ENCODE measurements at places on chromosomes 12 and 14. TPM values are rescaled to one million over a fixed set of nuclear protein-coding genes. Genes with fewer than 3 reads are reported as not detected.

TDRD9 gene
- 0.54 TPM for total RNA-seq

MIP gene
- not detected for total RNA-seq

GRCh38 chr12:118377884-118378470, 1.6 kb downstream of the SUDS3 start:
- DNase-seq, result peak; percentile 66
- peaks cover 23% of the 10 kb centered on the region for H3K4me1 ChIP-seq
- no peaks in the 10 kb centered on the region for H3K36me3 ChIP-seq

- peaks cover 2% of the 10 kb centered on the region for H3K36me3 ChIP-seq
- DNase-seq, result no peak
- no peak overlapping the region for H3K4me3 ChIP-seq
- H3K27ac ChIP-seq, result no peak overlapping the region
- no peaks in the 10 kb centered on the region for H3K27me3 ChIP-seq
- peaks cover 56% of the 10 kb centered on the region for H3K4me1 ChIP-seq
Measured at GRCh38 chr14:67668559-67668958, 5.9 kb downstream of the VTI1B start.

GOLGA3 gene
- 51.5 TPM for total RNA-seq

GRCh38 chr12:11081987-11082386, 10.1 kb downstream of the TAS2R43 start:
- no peak overlapping the region for H3K27ac ChIP-seq
- peaks cover 5% of the 10 kb centered on the region for H3K4me1 ChIP-seq
- DNase-seq, result no peak
- H3K36me3 ChIP-seq, result peaks cover 40% of the 10 kb centered on the region
- no peaks in the 10 kb centered on the region for H3K27me3 ChIP-seq
- no peak overlapping the region for H3K4me3 ChIP-seq

- H3K36me3 ChIP-seq, result peaks cover 7% of the 10 kb centered on the region
- no peak overlapping the region for H3K27ac ChIP-seq
- DNase-seq, result no peak
- peaks cover 4% of the 10 kb centered on the region for H3K4me1 ChIP-seq
- no peak overlapping the region for H3K4me3 ChIP-seq
Measured at GRCh38 chr12:132513070-132513398, 23.1 kb downstream of the FBRSL1 start.

GRCh38 chr12:94099632-94100031, 48.7 kb upstream of the PLXNC1 start:
- no peaks in the 10 kb centered on the region for H3K36me3 ChIP-seq
- peaks cover 29% of the 10 kb centered on the region for H3K27me3 ChIP-seq
- H3K4me3 ChIP-seq, result no peak overlapping the region
- no peak overlapping the region for H3K27ac ChIP-seq
- DNase-seq, result no peak

DNA sequence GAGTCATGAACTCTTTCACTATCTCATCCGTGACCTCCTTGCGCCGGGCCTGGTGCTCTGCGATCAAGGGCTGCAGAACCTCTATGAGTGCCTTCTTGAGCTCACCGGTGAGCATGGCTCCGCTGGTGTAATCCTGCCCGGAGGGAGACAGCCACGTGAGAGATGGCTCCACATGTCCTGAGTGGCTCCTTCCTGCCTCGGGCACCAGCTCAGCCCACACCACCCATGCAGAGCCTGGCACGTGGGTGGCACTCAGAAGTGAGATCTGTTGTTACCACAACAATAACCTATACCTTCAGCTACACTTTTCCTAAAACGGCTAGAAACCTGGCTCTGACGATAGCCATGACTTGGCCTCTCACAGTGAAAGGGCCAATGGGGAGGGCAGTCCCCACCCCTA, 11.8 kb downstream of the SLC25A47 start:
- no peak overlapping the region for H3K27ac ChIP-seq
- H3K4me1 ChIP-seq, result no peaks in the 10 kb centered on the region
- no peaks in the 10 kb centered on the region for H3K27me3 ChIP-seq
- H3K36me3 ChIP-seq, result peaks cover 41% of the 10 kb centered on the region
- no peak for DNase-seq

DNA sequence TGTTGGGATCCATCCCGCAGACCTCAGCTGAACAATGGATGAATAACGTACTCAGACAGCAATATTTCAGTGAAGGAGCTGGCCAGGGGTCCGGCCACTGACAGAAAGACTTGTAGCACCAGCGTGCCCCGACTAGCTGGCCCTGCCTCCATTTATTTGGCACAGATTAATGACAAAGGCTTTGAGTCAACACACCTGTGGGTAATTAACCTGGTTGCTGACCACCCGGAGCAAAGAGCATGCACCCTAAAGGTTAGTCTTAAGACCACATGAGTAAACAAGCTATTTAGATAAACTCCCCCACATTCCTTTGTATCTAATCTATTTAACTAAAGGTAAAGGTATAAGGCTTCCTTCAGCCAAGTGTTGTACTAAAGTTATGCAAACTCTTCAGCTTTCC, 868.6 kb downstream of the LRFN5 start:
- no peak overlapping the region for H3K4me3 ChIP-seq
- H3K27me3 ChIP-seq, result no peaks in the 10 kb centered on the region
- no peak overlapping the region for H3K27ac ChIP-seq
- no peaks in the 10 kb centered on the region for H3K4me1 ChIP-seq
